ENCODE measurements at places on chromosomes 1 and 21. TPM values are rescaled to one million over a fixed set of nuclear protein-coding genes. Genes with fewer than 3 reads are reported as not detected.

DNA sequence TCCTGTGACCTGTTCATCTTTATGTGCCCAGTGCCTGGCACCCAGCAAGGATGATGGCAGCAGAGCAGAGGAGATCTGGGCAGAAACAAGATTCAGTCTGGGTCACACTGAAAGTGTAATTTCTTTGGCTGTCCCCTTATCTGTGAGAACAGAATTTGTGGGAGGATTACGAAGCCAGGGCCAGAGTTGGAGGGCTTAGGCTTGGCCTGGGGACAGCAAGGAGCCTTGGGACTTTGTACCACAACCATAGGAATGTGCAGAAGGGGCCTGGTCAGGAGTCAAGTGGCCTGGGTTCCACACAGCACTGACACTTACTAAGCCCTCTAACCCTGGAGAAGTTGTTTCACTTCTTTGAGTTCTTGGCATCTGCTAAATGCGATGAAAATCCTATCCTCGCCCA lies 12.8 kb downstream of the PMVK start:
- DNase-seq, result no peak

DNA sequence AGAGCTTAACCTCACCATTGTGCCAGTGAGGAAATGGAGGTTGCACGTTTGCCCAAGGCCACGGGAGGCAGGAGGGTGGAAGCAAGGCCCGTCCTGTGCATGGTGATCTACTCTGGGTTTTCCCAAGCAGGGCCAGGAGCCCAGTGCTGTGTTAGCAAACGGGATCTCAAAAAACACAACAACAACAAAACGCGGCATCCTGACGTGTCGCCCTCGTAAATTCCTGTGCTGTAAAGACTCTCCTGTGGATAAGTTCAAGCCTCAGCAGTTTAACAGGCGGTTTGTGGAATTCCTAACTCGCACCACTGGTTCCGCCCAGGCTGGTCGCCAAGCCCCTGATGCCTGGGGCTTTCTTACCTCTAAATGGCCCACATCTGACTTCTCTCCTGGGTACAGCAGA lies 39.1 kb downstream of the TFF3 start:
- no peak for DNase-seq

The TCHHL1 gene
- total RNA-seq, result not detected

GRCh38 chr21:43913928-43914327 lies 48.9 kb downstream of the AGPAT3 start:
- DNase-seq, result peak; percentile 61

The RHD gene
- not detected for total RNA-seq

The TEX38 gene
- total RNA-seq, result not detected

DNA sequence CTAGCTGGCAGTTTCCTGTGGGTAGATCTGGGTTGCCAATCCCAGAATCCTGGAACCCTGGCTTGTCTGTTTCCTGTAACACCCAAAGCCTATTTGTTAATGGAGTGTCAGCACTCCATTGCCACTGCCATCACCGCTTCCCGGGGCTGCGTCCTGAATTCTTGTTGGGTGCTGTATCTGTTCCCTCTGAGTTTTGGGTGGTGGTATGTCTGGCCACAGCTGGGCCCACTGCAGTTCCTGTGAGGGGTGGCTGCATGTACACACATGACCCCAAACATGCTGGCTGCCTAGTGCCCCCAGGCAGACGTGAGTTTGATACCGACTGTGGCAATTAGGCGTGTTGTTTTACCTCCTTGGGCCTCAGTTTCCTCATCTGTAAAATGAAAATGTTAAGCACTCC lies 29.3 kb downstream of the NAV1 start:
- no peak for DNase-seq

Data from heart right ventricle (tissue), 16 donors.